Foreskin melanocyte (primary cell): ENCODE measurements at places on chromosomes 2 and 18.
A peak's percentile ranks its signal among the peaks of the same experiment; 100 is the strongest.

- DNase-seq: no peak
Observed at GRCh38 chr2:60643747-60644146, 90.3 kb upstream of the BCL11A start.

DNA sequence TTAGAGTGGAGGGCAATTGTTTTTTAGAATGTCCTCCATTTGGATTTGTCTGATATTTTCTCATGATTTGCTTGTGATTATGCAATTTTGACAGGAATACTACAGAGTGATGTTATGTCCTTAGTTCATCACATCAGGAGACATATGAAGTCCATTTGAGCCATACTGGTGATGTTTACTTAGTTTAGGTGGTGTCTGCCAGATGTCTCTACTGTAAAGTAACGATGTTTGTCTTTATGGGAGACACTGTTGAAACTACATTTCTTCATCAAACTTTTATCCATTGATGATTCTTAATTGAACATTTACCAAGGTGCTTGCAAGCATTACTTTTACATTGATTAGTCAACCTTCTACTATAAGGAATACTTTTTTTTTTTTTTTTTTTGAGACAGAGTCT lies 4.9 kb upstream of the SNORC start:
- DNase-seq: no peak

DNA sequence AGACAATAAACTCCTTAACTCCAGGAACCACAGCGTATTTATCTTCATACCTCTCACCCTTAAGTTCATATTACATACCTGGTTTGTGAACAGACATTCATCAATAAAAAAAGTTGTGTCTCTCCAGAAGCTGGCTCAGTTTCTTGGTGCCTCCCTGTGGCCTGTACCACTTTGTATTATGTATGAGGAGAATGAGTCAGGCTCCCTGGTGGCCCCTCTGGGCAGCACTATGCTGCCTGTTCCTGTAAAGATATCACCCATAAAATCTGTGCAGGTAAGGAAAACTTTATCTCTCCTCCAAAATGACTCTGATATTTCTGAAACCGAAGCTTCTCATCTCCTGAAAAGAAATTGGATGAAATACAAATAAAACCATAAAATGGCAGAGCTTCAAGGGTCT lies 198.4 kb upstream of the NT5C1B start:
- DNase-seq: no peak

DNA sequence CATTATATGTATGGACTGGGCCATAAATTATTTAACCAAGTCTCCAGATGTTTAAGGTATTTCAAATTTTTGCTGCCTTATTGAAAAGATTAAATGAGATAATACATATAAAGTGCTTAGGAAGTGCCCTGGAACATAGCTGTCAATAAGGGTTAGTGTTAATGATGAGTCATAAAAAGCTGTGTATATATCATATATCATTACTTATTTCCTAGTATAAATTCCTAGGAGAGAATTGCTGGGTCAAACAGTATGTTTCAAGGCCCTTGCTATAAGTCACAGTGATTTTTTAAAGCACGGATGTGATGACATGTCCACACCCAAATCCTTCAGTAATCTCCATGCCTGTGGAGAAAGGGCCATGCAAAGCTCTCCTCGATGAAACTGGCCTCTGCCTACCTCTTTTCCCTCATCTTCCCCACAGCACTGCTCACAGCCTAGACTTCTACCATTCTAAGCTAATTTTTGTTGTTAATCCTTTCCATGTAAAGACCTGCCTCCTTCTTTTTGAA lies 8.5 kb downstream of the ZNF2 start:
- DNase-seq: no peak

DNA sequence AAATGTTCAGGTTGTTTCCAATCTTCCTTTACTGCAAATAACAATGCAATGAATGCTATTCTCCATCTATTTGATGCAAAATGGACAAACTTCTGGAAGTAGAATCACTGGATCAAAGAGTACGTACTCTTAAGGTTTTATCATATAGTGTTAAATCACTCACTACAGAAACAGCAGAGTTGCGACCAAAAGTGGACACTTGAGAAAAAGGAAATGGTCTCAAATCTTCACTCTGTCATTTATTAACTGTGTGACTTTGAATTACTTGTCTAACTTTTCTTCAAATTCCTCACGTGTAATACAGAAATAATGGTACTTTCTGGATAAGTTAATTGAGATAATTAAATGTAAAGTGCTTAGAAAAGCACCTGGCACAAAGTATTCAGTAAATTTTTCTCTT lies 78.1 kb downstream of the CERKL start:
- no peak for DNase-seq

DNA sequence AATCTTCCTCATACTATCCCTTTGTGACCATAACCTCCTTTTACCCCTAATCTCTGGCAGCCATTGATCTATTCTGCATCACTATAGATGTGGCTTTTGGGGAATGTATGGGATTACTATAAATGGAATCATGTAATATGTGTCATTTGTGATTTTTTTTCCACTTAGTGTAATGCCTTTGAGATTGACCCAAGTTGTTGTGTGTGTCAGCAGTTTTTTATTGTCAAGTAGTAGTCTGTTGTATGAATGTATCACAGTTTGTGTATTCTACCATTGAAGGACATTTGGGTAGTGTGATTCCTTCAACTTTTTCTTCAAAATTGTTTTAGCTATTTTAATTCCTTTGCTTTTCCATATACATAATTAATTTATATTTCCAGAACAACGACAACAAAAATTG lies 18.6 kb downstream of the VRK2 start:
- DNase-seq: no peak

DNA sequence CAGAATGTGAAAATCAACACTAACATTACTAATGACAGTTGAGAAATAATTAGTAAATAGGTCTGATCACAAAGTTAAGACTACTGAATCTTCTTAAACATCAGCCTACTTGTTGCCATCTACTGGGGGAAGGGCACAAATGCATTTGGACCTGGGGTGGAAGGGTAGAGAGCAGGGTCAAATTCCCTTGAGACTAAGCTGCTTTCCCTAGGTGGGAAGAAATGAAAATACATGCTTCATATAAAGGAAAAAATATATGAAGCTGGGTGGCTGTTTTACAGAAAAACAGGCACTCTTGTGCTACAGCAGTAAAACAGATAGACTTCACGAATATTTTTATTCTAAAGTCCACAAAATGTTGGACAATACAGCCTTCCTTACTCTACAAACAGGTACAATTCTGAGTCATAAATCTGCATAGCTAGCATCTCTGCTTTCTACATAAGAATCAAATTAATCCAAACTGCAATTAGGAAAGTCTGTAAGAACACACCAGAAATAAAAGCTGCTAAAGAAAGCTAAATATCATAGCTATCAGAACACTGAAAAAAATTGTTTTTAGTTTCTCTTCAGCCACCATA lies 10.9 kb downstream of the TRIP12 start:
- no peak for DNase-seq

GRCh38 chr2:165239230-165239629 lies at the start of gene SCN2A:
SCN2A (plus strand) TSS chr2:165239414; CDS start chr2:165295824, 56,410 bp downstream.
- peak; percentile 46 for DNase-seq

- no peak for DNase-seq
Observed at GRCh38 chr18:9178557-9178956, 42.0 kb downstream of the ANKRD12 start.

- no peak for DNase-seq
Observed at GRCh38 chr2:17322461-17322860, 195.8 kb downstream of the RAD51AP2 start.

DNA sequence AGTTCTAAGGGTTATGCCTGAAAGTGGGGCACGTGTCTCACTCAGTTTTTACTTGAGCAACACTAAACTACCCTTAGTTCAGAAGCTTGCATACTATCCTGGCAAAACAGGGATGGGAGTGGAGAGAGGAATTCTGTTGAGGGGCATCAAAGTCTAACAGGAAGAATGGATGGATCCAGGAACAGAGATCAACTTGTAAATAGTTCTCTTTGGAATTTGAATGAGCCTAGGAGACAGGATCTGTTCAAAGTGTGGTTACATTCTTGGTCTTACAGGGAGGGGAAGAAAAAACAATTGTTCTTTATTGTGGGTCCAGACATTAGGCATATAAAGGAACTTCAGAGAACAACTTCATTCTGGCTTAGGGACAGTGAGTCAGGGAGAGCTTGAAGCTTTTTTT lies 560.2 kb downstream of the CNTNAP5 start:
- DNase-seq: peak; percentile 16

GRCh38 chr2:111133603-111134002 lies 12.9 kb downstream of the BCL2L11 start:
- no peak for DNase-seq

GRCh38 chr2:152386266-152386665 lies 51.3 kb downstream of the FMNL2 start:
- no peak for DNase-seq

DNA sequence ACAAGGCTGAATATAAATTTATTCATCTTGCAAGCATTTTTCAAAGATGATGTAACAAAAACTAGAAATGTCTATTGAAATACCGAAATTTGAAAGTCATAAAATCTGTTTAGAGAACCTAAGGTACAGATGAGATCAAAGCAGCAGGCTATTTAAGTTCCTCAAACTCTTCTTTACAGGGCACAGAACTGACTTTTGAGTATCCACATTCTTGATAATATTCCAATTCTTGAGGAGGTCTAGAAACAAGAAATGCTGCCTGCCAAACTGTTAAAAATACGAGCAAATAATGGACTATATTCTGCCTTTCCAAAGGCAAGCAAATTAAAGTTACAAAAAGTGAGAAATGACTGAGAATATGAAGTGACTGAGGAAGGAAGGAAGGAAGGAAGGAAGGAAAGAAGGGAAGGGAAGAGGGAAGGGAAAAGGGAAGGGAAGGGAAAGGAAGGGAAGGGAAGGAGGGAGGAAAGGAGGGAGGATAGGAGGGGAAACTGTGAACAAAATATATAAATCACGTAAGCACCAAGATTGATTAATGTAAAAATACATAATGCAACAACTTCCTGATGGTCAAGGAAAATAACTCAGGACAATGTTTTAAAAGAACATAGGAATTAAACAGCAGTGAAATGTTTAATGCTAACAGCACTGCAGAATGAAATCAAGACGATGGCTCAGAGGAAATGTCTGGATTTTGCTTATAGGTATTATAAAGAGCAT lies 248.9 kb upstream of the HNRNPA3 start:
- DNase-seq: no peak

GRCh38 chr2:232438951-232439757 lies 16.8 kb upstream of the ALPI start:
- DNase-seq: no peak

DNA sequence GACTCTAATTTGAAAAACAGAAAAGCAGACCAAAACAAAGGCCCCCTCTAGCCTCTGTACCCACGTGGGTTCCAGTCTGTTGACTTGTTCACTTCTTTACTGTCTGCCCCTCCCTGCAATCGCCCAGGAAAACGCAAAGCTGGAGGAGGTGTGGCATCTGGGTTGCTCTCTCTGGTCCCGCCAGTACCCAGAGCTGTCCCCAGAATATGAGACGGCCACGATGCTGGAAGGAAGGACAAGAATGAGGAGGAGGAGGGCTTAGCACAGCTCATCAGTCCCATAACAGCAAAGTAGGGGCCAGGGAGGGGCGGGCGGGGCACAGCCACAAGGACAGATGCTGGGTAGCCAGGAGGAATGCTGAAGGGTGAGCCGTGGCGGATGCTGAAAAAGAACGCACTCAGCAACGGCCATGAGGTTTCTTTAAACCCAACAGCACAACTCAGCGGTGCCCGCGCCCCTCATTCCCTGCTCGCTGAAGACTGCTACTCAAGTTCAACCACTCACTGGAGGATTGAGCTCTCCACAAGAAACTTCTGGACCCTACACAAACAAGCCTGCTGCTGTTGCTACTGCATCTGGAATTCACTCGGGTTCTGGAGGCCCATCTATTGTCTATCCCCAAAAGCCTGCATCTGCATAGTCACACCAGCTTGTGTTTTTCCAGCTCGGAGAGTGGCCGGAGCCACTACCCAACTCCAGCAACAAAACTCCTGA lies 187.7 kb downstream of the HDAC4 start:
- no peak for DNase-seq

- no peak for DNase-seq
Observed at GRCh38 chr2:239116456-239117246, 268.8 kb downstream of the TWIST2 start.

GRCh38 chr18:44516450-44516849 lies 164.2 kb upstream of the SETBP1 start:
- DNase-seq: no peak

GRCh38 chr2:177598326-177599138 lies 206.0 kb downstream of the AGPS start:
- no peak for DNase-seq

GRCh38 chr18:77173275-77174030 lies 40.9 kb upstream of the MBP start:
- DNase-seq: no peak

DNA sequence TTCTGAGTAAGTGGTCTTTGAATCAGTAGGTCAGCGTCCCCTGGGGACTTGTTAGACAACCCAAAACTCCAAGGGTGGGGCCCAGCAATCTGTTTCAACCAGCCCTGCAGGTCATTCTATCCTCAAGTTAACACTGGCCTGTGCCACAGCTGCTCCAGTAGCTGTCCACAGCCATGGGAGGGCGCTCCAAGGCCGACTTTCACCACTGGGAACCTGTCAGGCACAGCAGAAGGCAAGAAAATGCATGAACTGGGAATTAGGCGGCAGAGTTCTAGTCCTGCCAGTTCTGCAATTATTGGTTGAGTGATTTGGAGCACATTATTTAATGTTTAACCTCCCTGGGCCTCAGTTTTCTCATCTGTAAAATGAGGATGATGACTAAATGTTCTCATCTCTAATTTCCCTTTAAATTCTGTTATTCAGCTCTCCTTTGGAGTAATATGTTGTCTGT lies 17.4 kb upstream of the MRPL33 start:
- peak; percentile 51 for DNase-seq

DNA sequence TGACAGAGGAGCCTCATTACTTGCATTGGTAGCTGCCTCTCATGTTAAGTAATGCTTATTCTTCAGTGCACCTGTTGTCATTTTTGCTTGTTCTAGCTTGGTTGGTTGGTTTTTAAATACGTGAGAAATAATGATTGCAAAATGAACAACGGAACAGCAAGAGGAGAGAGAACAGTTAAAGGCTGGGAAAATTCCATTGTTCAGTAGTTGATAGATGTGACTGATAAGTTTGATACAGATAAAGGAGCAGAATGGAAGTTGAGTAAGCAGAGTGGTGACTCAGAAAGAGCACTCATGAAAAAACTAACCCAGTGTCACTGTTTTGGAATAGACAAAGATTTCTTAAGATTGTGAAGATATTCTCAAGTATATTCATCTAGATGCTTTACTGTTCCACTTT lies 50.5 kb downstream of the MTA3 start:
- no peak for DNase-seq

- no peak for DNase-seq
Observed at GRCh38 chr2:81238462-81238861, 933.9 kb upstream of the LRRTM1 start.
